ENCODE measurements at places on chromosomes 1 and 21. TPM values are rescaled to one million over a fixed set of nuclear protein-coding genes. Genes with fewer than 3 reads are reported as not detected.

- no peak for DNase-seq
Measured at GRCh38 chr1:95954585-95954984, 720.6 kb downstream of the RWDD3 start.

The PARS2 gene
- polyA plus RNA-seq = 3.3 TPM

DNA sequence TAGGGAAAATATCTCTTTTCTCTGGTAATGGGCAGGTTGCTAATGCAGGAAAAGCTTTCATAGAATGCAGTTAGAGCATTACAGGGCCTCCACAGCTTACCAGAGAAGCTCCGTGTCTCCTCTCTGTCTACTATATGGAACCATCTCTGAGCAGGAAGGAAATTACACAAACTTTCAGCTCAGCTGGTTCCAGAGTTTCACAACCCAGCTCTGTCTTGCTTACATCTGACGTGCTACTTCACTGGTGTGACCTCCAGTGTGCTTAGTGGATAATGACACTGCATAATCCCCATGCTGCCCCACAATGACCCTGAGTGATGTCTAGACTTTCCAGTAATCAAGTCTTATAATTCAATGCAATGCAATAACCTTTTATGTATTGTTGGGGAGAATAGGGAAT is 4.3 kb upstream of the FGGY start:
- DNase-seq = peak; percentile 66

The FCER1A gene
- 10.4 TPM for polyA plus RNA-seq

DNA sequence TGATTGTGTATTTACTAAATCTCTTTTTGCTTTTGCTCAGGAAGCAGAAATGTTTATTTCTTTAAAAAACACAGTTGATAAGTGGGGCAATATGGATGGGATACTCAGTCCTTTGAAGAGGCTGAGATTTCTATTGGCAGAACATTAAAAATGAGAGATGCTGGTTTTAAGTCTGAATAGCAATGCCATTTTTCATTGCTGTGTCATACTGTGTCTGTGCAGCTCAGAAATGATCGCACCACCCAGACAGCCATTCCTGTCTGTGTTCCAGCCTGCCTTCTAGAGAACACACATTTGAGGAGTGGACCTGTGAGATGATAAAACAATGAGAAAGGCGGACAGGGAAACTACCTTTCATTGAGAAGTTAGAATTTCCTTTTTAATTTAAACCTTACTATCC is 231.2 kb upstream of the USP24 start:
- no peak for DNase-seq

The C8B gene
- not detected for polyA plus RNA-seq

The KCNJ9 gene
- polyA plus RNA-seq = not detected

DNA sequence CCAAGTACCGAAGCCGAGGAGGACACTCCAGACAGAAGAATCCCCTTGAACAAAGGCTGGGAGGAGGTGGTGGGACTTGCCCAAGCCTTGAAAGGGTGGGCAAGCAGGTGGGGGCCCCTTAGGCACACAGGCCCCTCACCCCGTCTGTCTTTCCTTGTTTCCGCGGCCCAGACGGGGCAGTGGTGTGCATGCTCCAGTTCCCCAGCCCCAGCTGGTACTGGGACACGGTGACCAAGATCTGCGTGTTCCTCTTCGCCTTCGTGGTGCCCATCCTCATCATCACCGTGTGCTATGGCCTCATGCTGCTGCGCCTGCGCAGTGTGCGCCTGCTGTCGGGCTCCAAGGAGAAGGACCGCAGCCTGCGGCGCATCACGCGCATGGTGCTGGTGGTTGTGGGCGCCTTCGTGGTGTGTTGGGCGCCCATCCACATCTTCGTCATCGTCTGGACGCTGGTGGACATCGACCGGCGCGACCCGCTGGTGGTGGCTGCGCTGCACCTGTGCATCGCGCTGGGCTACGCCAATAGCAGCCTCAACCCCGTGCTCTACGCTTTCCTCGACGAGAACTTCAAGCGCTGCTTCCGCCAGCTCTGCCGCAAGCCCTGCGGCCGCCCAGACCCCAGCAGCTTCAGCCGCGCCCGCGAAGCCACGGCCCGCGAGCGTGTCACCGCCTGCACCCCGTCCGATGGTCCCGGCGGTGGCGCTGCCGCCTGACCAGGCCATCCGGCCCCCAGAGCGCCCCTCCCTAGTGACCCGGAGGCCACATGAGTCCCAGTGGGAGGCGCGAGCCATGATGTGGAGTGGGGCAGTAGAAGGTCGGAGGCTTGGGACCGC is 50.8 kb downstream of the OPRD1 start:
- no peak for DNase-seq

- DNase-seq = no peak
Measured at GRCh38 chr1:235246022-235246948, 81.7 kb downstream of the ARID4B start.

- DNase-seq = no peak
Measured at GRCh38 chr1:84771895-84772294, 81.6 kb upstream of the SSX2IP start.

GRCh38 chr1:107004421-107004820 is 52.1 kb upstream of the PRMT6 start:
- no peak for DNase-seq

- no peak for DNase-seq
Measured at GRCh38 chr1:19395678-19396192, 83.6 kb downstream of the SLC66A1 start.

The INSRR gene
- polyA plus RNA-seq = not detected

DNA sequence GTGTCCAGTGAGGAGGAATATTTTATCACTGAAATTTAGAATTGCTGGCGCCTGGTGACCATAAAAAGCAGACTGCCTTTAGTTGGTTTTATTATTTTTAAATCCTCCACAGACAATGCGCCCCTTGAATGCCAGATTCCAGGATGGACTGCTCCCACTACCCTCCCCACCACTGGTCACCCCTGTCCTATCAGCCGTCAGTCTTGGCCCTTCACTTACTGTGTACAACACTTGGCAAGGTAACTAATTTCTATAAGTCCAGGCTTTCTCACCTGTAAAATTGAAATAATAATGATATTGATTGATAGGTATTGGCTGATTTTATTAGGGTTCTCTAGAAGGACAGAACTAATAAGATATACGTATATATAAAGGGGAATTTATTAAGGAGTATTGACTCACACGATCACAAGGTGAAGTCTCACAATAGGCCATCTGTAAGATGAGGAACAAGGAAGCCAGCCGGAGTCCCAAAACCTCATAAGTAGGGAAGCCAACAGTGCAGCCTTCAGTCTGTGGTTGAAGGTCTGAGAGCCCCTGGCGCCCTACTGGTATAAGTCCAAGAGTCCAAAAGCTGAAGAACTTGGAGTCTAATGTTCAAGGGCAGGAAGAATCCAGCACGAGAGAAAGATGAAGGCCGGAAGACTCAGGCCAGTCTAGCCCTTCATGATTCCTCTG is 17.8 kb downstream of the RHEX start:
- DNase-seq = no peak

- peak; percentile 77 for DNase-seq
Measured at GRCh38 chr1:223726380-223727001, 14.2 kb downstream of the CAPN2 start.

- peak; percentile 40 for DNase-seq
Measured at GRCh38 chr1:246117066-246117791, 389.9 kb downstream of the SMYD3 start.

GRCh38 chr1:112527266-112528010 is 18.7 kb downstream of the WNT2B start:
- DNase-seq = no peak

The MROH7 gene
- not detected for polyA plus RNA-seq

The LRRC3 gene
- polyA plus RNA-seq = not detected

- DNase-seq = no peak
Measured at GRCh38 chr21:15029077-15029476, 35.7 kb downstream of the NRIP1 start.

DNA sequence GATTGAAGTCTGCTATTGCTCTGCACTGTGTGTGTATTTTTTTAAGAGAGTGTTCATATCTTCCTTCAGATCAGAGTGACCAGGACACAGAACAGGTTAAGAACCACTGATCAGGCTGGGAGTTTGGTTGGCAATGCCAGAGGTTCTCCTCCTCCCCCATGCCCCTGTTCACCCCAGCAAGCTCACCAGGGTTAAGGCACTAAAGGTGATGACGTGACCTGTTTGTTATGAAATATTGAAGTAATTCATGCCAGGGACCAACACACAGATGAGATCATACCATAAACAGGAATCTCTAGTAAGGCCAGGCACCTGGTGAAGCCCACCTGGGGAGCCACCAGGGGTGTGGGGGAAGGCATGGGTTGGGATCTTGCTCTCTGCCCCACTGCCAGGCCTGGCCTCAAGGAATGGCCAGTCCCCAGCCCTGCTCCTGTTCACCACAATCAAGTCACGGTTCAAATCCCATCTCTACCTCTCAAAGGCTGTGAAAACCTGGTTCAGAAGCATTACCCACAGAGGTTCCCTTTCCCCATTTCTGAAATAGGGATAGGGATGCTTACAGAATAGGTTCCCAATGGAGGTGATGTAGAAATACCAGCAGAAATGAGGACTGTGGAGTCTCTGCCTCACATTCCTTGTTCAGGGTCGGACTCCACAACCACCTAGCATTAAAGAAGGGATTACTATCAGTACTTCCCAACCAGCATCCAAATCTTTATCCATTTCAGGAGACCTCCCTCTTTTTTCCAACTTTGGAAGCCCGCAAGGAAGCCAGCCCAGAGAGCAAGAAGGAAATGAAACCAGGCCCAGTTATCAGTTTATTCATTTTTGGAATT is 2.4 kb downstream of the ID3 start:
- DNase-seq = no peak

GRCh38 chr1:91053630-91054029 is 31.8 kb upstream of the ZNF644 start:
- DNase-seq = no peak

The UHMK1 gene
- 80.9 TPM for polyA plus RNA-seq

GRCh38 chr1:152479792-152480595 is 30.6 kb upstream of the LCE5A start:
- peak; percentile 53 for DNase-seq

GRCh38 chr1:14282707-14283106 is 315.8 kb upstream of the KAZN start:
- DNase-seq = no peak

DNA sequence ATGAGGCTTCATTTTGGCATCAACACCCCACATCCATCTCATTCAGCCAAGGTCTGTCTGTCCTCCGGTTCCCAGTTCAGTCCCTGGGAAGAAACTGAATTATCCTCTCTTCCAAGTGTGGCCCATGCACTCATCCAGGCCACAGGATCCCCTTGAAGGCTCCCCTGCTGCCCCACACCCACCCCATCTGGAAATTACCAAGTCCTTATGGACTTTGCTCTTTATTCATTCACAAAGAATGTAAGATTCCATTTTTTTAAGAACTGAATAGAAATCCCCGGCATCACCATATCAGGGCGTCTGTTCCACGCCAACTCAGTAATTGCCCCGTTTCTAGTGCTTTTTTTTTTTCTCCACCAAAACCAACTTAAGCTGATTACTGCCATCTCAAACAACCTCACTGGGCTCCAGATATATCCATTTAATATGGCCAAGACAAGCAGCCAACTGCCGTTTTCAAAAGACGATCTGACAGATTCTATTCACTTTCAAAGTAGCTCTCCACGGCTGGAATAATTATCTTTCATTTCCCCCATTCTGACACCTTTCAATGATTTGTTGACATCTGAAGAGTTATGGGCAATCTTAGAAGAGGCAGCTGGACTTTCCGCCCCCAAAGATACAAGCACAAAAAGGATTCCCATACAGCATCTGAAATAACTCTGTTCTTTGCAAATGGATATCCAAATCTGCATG is 55.9 kb downstream of the OLIG1 start:
- DNase-seq = no peak

DNA sequence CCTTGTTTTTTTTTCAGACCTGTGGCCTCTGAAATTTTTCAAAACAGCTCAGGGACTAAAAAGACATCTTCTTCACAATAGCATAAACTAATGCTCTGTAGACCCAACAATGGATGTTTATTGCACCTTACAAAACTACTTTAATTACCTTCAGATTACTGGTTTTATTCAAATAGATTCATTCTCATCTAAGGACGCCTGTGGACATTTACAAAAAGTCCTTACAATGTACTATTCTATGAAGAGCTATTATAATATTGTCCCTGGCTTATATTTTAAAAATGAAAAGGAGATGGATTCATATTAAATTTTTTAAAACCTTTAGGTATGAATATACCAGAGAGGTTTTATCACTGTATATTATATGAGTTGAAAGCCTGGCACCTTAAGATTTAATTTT is 238.4 kb upstream of the NR5A2 start:
- DNase-seq = no peak

DNA sequence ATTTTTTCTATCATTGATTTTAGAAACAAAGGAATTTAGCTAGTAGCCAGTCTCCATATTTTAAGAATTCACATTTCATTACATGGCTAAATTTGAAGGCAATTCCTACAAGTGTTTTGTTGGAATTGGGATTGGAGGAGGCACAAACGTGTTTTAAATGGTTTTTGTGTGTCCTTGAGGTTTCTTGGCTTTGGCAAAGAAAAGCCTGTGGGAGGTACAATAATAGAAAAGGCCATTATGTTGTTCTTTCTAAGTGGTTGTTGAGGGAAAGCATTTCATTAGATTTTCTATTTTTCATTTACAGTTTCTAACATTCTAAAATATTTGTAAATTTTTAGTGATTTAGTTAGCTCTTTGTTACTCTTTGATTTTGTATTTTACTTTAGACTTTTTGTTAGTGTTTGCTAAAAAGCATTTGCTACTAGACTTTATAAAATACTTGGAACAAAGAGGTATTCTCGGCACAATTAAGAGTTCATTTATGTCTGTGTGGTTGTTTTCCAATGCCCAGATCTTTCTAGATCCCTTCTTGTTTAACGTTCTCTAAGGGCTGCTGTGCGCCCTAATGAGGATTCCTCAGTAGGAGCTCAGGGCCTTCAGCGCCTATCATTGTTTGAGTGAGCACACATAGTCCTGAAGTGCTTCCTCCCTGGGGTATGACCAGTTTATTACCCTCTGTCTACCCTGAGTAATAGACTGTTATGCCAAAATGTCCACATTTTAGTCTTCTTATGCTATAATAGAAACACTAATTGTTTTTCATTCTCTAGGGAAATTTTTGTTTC is 70.0 kb upstream of the KIAA1614 start:
- DNase-seq = no peak

- no peak for DNase-seq
Measured at GRCh38 chr1:102941366-102941947, 166.9 kb downstream of the COL11A1 start.

GRCh38 chr1:220796530-220796929 is 9.8 kb downstream of the MTARC1 start:
- DNase-seq = no peak

- no peak for DNase-seq
Measured at GRCh38 chr1:231694465-231695077, 68.0 kb downstream of the DISC1 start.

The VAMP4 gene
- polyA plus RNA-seq = 24.0 TPM

DNA sequence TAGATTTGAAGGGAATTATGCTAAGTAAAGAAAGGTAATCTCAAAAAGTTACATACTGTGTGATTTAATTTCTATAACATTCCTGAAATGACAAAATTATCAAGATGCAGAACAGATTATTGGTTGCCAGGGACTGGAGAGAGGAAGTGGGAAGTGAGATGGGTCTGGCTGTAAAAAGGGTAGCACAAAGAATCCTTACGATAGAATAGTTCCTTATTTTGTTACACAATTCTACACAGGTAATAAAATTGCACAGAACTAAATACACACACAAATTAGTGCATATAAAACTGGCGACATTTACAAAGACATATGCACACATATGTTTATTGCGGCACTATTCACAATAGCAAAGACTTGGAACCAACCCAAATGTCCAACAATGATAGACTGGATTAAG is 33.5 kb downstream of the ZNF684 start:
- DNase-seq = no peak

- no peak for DNase-seq
Measured at GRCh38 chr1:73813236-73813635, 384.7 kb downstream of the LRRIQ3 start.
